CD4-positive, alpha-beta T cell treated with Interleukin-17A for 4 hours (primary cell): ENCODE measurements at places on chromosomes 5 and 9.

GRCh38 chr9:125754096-125754495, 6.9 kb downstream of the PBX3 start:
- DNase-seq, result no peak

DNA sequence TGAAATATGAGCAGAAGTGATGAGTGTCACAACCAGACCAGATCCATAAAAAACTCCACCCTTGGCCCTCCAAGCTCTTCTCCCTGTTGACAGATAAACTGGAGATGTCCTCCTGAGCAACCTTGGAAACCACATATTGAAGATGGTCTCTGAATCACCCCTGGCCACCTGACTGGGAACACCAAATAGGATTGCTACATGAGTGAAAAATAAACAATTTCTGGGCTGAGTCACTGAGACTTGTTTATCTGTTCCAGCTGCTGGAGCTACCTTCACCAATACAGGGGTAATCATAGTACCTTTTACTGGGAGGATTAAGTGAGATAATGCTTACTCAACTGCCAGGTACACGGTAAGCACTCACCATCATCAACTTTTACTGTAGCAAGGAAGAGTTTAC, 53.3 kb downstream of the PCA3 start:
- DNase-seq, result no peak

- peak; percentile 27 for DNase-seq
Observed at GRCh38 chr9:122904466-122904822, 715 bp downstream of the RC3H2 start.

DNA sequence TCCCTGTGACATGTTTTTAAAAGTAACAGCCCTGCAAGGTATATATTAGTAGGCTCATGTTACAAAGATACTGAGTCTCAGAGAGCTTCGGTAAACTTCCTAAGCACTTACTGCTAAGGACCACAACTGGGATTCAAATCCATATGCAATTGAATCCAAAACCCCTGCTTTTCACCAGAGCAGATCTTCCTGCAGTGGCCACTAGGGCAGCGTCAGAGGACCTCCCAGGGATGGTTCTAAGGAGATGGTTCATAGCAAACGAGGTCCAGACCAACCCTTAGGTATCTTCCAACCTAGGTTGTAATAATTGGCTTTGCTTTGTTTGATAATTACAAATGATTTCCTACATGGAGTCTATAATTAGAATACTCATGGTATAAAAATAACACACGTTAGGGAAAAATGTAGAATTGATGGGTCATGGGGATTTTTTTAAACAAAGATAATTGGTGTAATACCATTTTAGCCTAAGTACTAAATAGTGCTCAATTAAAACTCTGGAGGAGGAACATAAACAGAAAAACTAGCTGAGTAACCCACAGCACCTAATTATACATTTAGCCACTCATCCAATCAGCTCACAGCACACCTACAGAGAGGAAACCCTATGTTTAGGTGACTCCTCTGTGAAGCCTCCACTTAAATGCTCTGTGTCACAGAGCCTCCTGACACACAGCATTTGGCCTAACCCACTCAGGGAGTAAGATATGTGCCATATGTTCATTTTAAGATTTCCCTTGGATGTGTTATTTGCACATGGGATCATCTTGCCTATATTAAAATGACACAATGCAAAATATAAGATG, 10.0 kb upstream of the CAST start:
- peak; percentile 30 for DNase-seq

- no peak for DNase-seq
Observed at GRCh38 chr5:111735583-111736270, 21.3 kb downstream of the NREP start.

GRCh38 chr9:98808411-98808815, 943 bp downstream of the GALNT12 start:
- no peak for DNase-seq

DNA sequence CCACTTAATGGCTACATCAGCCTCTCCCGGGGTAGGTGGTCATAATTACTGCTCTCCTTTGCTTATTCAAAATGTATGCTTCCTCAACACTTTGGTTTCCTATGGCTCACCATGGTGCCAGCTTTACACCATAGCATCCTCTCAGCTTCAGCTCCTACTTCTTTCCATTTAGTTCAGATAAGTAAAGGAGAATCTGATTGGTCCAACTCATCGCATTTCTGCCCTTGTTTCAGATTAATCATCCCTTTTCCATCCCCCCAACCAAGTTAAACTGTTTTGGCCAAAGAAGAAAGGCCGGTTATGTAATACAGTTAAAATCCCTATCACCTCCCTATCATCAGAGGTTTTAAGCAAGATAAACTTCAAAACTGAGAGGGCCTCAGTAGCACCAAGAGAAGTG, 130.5 kb downstream of the CETN3 start:
- DNase-seq, result no peak

DNA sequence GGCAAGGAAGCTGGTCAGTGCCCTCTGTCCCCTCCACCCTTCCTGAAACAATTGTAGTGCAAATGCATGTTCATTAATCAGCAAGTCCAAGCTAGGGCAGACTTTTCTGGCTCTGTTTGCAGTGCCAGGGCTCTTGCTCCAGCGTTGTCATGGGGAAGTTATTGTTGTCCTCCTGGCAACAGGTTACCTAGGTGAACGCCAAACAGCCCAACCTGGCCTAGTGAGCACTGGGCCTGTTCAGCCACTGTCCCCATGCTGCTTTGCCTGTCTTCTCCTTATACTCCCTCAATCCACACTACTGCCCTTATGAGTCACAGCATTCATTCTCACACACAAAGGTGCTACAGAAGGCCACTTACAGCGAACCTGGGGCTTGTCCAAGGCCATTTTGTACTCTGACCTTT, 34.5 kb upstream of the GLIS3 start:
- DNase-seq, result no peak

DNA sequence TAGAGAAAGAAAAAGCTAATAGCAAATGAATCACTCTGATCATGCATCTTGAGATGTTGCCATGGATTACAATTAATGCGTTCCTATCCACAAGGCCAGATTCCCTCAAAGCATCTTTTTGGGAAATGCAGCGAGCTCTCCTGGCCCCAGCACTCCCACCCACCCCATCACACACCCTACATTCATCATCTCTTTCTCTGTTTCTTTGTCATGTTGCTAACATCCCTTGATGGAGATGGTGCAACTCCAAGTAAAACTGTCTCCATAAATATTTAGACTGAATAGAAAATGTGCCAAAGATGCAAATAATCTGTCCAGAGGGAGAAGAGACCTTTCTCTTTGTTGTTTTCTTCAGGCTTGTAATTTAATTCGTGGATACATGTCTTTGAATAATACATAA, 30.8 kb upstream of the TNC start:
- no peak for DNase-seq

- no peak for DNase-seq
Observed at GRCh38 chr9:65459756-65460320, 174.8 kb upstream of the FOXD4L5 start.

- no peak for DNase-seq
Observed at GRCh38 chr9:103819936-103820335, 274.2 kb upstream of the SMC2 start.

DNA sequence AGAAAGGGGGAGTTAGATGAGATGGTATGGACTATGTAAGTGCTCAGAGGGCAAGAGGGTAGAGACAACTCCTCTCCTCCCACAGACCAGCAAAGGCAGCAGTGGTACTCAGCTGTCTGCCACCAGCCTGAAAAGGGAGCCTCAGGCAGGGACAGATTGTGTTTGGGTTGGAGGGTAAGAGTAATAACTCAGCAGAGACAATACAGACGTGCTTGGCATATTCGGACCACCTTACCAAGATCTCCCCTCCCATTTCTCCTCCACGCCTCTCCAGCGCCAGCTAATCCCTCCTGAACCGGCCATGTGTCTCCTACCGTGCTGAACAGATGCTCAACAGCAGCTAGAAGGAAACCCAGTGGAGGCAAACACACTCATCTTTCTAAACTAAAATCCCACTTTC, 180.8 kb downstream of the ASTN2 start:
- no peak for DNase-seq

- no peak for DNase-seq
Observed at GRCh38 chr5:14810282-14810681, 61.3 kb downstream of the ANKH start.

GRCh38 chr5:166505544-166505943, 1785.9 kb upstream of the WWC1 start:
- no peak for DNase-seq
